ENCODE measurements at places on chromosomes 3 and 15.

DNA sequence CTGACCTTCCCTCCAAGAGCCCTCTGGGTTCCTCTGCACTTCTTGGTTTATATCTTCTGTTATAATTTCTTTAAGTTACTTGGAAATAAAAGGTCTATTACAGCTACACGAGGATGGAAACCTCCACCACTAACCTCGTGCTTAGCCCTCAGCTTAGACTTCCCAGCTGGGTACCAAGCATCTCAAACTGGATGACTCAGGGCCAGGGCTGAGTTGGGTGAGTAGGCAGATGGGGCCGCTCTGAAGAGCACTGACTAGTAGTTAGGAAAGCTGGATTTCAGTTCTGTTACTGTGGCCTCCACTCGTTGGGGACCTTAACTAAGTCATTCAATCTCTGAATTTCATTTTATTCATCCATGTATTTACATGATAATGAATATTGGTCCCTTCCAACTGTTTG is 1036.6 kb downstream of the IGSF11 start:
- no peak for DNase-seq

GRCh38 chr15:86916671-86917360 is 837.1 kb downstream of the AGBL1 start:
- DNase-seq, result no peak

DNA sequence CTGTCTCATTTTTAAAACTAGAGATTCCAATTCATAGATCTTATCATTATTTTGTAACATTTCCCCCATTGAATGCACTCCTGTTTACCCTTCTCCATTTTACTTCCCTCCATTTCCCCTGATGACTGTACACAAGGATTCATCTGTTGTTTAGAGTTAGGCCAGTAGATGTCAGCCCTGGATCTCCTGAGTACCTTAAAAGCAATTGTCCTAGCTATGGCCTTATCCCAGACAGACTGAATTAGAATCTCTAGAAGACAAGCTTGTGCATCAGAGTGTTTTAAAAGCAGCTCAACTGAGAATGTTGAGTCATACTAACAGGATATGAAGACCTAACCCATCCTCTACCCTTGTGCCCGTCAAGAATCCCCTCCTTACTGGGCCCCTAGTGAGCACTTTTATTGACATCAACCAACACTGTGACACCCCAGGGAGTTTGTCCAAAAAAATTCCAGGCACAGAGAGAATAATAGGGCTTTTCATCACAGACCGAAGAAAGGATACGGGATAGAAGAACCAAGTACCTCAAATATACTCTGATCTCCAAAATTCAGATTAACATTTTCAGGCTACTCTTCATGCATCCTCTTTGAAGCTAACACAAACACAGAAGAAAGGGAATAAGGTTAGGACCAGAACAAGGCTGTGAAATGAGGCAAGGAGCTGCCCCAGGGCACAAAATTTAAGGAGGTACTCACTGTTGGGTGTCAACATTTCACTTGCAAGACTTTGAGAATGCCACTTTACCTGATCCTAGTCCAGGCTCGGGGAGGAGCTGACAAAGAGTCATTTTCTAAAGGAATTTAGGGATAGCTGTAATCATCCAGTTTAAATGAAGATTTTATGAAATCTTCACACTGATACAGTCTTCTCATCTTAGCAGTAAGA is 17.1 kb downstream of the ZBED2 start:
- DNase-seq, result no peak

DNA sequence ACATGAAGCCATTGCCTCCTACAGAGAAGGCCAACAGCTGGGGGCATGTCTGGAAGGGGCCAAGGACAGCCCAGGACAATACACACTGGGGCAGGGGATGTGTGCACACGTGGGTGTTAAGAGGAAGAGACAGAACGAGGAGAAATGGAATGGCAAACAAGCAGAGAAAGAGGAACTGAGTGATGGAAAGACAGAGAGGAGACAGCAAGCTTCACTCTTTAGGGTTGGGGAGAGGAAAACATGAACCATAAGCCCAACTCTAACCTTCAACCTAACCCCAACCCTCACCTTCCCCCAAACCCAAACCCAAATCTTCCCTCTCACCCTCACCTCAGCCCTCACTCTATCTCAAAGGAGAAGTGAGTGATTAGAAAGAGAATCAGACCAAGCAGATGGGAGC is 11.9 kb upstream of the PARL start:
- DNase-seq, result no peak

DNA sequence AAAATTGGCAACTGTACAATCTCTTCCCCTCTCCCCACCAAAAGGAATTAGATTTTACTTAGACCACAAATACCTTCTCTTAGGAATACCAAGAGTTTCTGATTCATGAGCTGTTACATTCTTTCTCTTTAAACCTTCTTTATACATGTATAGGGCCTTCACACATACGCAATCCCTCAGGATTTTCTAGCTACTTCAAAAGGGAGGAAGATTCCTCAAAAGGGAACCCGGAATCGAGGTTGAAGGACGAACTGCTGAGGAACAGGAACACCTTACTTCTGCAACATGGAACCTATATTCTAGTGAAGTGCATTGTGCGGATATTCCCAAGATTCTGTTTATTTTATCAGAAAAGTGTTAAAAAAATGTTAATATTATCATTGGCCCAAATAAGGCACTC is 52.3 kb downstream of the GABRB3 start:
- DNase-seq, result no peak

- no peak for DNase-seq
These were observed 127.4 kb upstream of the GOLIM4 start for GRCh38 chr3:168223085-168223484.

- DNase-seq, result no peak
These were observed 135.7 kb downstream of the EFHB start for GRCh38 chr3:19798324-19798723.

DNA sequence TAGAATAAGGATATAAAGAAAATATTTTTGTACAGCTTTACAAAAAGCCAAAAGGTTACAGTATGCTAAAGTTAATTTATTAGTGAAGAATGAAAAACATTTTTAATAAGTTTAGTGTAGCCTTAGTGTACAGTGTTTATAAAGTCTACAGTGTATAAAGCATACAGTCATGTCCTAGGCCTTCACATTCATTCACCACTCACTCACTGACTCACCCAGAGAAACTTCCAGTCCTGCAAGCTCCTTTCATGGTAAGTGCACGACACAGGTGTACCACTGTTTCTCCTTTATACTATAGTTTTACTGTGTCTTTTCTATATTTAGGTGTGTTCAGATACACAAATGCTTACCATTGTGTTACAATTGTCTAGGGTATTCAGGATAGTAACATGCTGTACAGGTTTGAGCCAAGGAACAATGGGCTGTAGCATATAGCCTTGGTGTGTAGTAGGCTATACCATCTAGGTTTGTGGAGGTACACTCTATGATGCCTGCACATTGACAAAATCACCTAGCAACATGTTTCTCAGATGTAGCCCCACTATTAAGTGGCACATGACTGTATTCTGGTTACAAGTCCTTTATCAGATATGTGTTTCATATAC is 197.1 kb upstream of the KBTBD8 start:
- no peak for DNase-seq

- DNase-seq, result no peak
These were observed 635 bp downstream of the TUBGCP5 start for GRCh38 chr15:23038726-23039142.

DNA sequence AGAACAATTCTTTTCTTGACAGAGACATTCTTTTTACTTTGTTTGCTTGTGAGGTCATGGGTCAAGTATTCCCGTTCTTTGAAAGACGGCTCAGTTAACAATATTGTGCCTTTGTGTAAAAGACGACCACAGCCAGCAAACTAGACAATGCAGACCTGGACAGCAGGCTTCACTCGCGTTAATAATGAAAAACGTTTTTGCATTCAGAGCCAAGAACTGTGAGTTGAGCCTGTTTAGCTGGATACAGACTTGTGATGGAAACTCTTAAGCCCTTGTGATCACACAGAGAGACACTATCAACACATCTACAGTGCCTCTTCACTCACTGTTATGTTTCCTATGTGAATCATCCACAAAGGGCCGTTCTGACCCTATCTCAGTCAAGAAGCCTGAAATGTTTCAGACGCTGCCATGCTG is 37.3 kb upstream of the CMTM7 start:
- DNase-seq, result no peak

- DNase-seq, result no peak
These were observed 114.2 kb downstream of the ULK4 start for GRCh38 chr3:41847679-41848078.

DNA sequence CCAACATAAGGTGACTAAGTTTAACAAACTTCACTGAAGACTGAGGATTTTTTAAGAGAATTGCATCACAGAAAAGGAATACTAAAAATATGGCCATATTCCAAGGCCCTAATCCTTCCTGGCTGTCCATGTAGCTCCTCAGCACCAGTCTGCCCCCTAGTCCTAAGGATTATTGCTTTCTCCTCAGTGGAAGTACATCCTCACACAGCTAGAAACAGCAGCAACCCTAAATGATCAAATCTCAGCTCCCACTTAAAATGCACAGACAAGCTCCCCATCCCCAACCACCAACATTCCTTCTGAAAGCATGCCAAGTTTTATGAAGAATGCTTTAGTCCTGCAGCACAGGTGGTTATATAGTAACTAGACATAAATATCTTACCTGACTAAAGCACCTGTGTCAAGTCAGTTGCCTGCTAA is 14.7 kb downstream of the ST3GAL6 start:
- no peak for DNase-seq

GRCh38 chr15:68633231-68634121 is 54.7 kb downstream of the CORO2B start:
- no peak for DNase-seq

DNA sequence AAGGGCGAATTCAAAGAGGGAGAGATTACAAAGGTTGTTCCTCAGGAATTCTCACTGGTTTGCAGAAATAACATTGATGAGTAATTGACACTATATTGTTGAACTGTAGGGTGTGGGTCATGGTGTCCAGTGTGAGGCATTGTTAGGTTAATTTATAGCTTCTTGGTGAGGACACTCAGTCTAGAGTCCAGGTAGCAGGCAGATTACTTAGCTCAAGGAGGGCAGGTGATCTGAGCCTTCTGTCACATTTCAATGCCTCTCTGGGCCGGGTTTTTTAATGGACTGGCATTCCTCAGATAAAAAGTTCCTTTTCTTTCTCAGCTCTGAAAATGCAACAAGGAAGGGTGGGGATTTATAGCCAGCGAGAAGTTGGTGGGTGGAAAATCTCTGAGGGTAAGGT is 194.2 kb upstream of the PROK2 start:
- DNase-seq, result no peak

- DNase-seq, result no peak
These were observed 299.8 kb upstream of the GPR149 start for GRCh38 chr3:154729741-154730140.

GRCh38 chr3:41064526-41064925 is 134.8 kb upstream of the CTNNB1 start:
- no peak for DNase-seq

DNA sequence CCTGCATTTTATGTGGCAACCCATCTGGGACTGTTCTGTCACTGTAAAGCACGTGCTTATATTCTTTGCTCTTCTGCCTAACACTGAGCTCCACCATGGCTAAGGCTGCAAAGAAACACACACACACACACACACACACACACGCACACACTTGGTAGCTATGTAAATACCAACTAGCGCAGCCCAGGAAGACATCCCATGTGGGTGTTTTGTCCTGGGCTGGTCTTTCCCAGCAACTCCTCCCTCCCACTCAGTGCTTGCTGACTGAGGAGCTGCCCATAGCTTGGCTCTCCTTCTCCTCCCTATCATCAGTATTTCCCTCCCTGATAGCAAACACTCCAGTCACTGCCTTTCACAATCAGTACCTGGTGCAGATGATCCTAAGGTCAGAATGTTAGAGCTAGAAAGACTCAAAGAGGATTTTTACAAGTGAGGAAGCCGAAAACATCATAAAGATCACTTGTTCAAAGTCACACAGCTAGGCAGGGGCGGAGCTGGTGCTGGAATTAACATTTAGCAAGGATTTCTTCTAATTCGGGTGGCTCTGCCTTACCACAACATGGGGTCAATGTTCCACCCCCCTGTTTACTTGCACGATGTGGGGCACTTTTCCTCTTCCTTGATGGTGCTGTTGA is 377.1 kb upstream of the TBL1XR1 start:
- no peak for DNase-seq

- DNase-seq, result no peak
These were observed 69.4 kb downstream of the EPHB3 start for GRCh38 chr3:184630861-184631471.

- no peak for DNase-seq
These were observed 588.9 kb downstream of the MFSD1 start for GRCh38 chr3:159390656-159391212.

DNA sequence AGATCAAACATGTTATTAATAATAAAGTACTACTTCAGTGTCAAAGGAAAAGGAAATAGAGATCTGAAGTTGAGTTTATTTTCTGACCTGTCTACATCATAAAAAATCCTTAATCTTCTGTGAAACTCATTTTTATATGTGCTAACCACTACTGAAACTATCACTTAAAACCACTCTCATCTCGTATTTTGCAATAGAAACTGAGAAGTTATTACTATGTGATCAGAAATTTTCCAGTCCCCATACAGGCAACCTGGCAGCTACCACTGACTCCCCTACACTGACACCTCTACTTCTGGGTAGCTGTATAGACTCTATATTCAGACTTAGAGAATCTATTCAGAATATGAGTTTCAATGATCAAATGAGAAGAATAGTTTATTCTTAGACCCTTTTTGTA is 8.3 kb downstream of the HDGFL3 start:
- DNase-seq, result no peak

Data from stimulated activated CD8-positive, alpha-beta memory T cell treated with anti-CD3 and anti-CD28 coated beads, Interleukin-7, amount 100 ng/mL, for 4 hours (primary cell).